ENCODE measurements at places on chromosomes 16 and 17.

DNA sequence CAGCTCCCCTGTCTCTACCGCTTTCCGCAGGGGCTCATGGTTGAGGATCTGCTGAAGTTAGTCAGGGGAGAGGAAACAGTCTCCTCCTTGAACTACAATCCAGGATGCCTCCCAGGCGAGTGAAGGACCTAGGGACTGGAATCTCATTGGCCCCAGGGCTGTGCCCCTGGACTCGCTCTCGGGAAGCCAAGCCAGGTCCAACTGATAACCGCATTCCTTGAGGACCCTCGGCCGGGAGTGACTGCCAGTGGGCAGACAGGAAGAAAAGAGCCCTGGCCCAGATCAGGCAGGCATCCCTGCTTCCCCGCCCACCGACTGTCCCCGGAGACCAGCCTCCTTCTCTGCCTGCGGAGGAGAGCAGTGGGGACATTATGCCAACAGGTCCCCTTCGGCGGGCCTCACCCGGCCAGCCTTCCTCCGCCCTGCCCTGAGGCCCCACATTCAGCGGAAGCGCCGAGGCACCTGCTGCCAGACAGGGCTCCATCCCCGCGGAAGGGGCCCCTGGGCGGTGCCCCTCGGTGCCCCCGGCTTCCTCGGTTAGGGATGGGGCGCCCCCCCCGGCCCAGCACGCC, 776 bp downstream of the LRRC75A start:
- peak; percentile 7 for DNase-seq

DNA sequence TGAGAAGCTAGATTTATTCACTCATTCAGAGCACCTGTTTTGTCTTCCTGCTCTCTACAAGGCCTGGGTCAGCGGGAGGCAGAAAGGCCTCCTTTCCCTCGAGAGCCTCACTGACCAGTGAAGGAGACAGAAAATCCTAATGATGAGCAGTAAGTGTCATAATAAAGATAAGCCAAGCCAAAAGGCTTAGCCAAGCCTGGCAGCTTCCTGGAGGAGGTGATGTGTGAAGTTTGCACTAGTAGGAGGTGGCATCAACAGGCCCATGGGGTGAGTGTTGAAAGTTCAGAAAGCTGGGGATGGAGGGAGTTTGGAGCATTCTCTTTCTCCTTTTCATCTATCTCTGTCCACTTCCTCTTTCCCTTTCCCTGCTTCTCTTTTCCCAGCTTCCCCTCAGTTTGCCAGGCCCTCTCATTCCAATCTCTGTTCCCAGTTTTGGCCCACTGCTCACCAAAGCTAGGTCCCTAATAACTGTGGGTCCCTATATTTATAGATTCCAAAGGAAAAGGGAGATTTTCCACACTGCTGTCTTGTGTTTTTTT, 16.5 kb upstream of the SPNS3 start:
- no peak for DNase-seq

- peak; percentile 79 for DNase-seq
Observed at GRCh38 chr16:58511933-58512815, 3.1 kb upstream of the SETD6 start.

- no peak for DNase-seq
Observed at GRCh38 chr17:75418531-75418930, 13.1 kb upstream of the GRB2 start.

DNA sequence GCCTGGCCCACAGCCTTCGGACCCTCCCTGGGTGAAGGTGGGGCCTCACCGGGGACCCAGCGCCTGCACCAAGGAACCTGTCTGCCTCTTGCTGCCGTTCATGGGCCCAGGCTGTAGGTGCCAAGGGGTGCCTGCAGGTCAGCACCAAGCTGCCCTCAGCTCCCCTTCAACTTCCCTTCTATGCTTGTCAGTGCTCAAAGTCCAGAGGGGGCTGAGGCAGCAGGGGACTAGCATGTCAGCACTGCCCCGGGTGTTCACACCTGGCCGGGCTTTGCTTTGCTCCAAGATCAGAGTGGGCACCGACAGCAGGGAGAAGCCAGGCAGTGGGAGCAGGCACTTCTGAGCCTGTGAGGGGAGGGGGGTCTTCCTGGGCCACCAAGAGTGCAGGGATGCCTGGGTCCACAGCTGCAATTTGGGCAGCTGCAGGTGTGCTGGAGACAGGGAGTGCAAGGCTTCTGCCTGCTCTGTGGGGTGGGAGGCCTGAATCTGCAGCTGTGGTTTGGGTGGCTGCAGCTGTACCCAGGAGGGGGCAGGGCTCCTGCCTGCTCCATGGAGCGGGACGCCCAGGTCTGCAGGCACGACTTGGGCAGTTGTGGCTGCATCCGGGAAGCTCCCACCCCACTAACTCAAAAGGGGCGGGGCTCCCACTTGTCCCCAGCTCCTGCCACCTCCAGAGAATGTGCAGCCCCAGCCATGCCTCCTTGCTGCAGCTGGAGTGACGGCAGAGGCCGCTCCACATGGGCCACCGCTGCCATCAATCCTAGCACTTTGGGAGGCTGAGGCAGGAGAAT, 27.6 kb upstream of the PRM1 start:
- no peak for DNase-seq

DNA sequence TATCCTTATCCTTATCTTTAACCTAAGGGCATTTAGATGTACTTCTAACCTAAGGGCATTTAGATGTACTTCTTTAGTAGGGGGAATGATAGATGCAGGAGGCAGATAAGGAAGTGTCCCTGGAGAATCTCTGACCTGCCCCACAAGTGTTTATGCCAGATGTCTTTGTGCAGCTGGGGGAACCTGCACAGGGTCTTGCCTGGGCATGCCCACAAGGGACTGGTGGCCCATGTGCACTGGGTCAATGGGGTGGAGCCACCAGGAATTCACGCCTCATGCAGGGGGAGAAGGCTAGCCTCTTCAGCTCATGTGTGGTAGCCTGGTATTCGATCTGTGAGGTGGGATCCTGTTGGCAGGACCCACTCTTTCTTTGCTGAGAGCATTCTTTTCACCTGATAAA, 38.0 kb downstream of the CA10 start:
- no peak for DNase-seq

- no peak for DNase-seq
Observed at GRCh38 chr16:57643147-57643874, 14.9 kb downstream of the ADGRG1 start.
